Suprapubic skin (tissue), 4 donors: ENCODE measurements at places on chromosomes 3 and 15. TPM values are rescaled to one million over a fixed set of nuclear protein-coding genes. Genes with fewer than 3 reads are reported as not detected.

- DNase-seq: no peak
Measured at GRCh38 chr3:28646435-28646834, 297.8 kb upstream of the AZI2 start.

DNA sequence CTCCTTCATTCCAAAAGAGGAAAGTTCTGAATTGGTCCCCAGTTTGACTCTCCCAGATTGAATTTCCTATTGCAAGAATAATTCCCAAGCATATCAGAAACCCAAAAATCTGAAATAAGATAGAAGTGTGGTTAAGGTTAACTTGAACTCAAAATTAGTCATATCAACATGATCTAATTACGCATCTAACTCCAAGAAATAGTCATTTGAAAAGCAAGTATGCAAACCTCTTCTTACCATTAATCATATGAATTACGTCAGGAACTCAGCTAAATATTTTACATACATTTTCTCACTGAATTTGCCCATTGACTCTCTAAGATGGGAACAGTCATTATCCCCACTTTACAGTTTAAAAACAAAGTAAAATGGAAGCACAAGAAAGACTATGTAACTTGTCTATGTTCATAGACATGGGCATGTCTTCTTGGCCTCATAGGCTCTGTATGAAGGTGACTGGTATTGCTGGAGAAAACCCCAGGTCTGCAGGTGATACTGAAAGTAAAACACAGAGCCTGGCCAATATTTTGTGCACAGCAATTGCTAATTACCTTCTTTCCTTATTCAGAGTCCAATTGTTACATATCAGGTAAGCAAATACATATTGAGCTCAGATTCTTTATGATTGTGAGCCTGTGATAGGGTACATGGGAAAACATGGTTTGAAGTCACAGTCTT, 139.2 kb downstream of the ATP8B4 start:
- no peak for DNase-seq

DNA sequence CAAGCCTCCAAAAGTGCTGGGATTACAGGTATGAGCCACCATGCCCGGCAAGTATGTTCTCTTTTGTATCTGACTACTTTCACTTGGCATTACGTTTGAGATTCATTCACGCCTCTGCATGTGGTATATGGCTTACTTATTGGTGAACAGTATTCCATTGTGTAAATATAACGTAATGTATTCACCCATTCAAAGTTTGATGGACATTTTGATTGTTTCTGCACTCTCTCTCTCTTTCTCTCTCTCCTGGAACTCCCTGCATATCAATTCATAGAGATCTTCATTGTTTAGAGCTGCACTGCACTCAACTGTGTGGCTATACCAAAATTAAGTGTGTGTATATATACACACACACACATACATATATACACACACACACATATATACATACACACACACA, 30.4 kb downstream of the SPPL2A start:
- no peak for DNase-seq

GRCh38 chr3:150251187-150252062, 156.7 kb upstream of the TSC22D2 start:
- DNase-seq: no peak

GRCh38 chr3:189455641-189456417, 175.4 kb upstream of the TP63 start:
- no peak for DNase-seq

GRCh38 chr3:187208159-187208558, 10.9 kb downstream of the RTP1 start:
- DNase-seq: no peak

- DNase-seq: no peak
Measured at GRCh38 chr15:100172356-100173024, 169.3 kb downstream of the ADAMTS17 start.

Gene FILIP1L
- total RNA-seq: 14.0 TPM

Gene ACAN
- total RNA-seq: 0.05 TPM

Gene PLA2G4E
- total RNA-seq: 129 TPM

Gene USP3
- total RNA-seq: 105 TPM
